Activated CD4-positive, alpha-beta memory T cell treated with anti-CD3 and anti-CD28 coated beads for 36 hours (primary cell): ENCODE measurements at places on chromosomes 12 and 14.

DNA sequence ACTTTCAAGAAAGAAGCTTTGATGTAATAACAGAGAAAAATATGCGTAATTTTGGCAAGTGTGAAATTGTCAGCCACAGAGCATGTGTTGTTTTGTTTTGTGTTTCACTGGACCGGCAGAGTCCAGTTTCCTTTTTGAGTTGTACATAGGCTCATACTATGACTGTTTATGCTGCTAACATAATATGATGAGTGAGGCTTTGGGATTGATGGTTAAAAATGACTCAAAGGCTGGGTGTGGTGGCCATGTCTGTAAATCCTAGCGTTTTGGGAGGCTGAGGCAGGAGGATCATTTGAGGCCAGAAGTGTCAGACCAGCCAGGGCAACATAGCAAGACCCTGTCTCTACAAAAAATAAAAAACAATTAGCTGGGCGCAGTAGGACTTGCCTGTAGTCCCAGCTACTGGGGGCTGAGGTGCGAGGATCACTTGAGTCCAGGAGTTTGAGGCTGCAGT is 487.9 kb downstream of the PCNX1 start:
- DNase-seq = peak; percentile 38
- peaks cover 1% of the 10 kb centered on the region for H3K36me3 ChIP-seq
- no peak overlapping the region for H3K27ac ChIP-seq
- H3K4me3 ChIP-seq = no peak overlapping the region
- H3K4me1 ChIP-seq = peaks cover 36% of the 10 kb centered on the region
- H3K27me3 ChIP-seq = no peaks in the 10 kb centered on the region

DNA sequence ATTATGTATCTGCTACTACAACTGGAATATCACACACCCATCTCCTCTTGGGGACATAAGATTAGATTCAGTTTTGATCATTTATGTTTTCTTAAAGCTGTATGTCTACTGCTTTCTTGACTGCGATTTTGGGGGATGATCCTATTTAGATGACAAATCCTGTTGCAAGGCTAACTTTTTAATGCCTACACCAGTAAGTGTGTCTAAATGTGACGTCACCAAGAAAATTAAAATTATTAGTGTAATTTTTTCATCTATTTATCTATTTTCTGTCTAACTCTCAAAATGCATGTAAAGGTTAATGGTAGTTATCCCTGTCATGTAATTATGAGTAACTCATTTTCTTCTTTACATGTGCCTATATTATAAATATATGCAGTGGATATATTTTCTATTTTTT is 170.9 kb upstream of the PPFIA2 start:
- no peaks in the 10 kb centered on the region for H3K27me3 ChIP-seq
- no peak overlapping the region for H3K27ac ChIP-seq
- no peaks in the 10 kb centered on the region for H3K36me3 ChIP-seq
- DNase-seq = no peak

- no peak overlapping the region for H3K27ac ChIP-seq
- no peak overlapping the region for H3K4me3 ChIP-seq
- H3K27me3 ChIP-seq = peaks cover 15% of the 10 kb centered on the region
- H3K36me3 ChIP-seq = no peaks in the 10 kb centered on the region
- no peaks in the 10 kb centered on the region for H3K4me1 ChIP-seq
- no peak for DNase-seq
Measured at GRCh38 chr14:36485773-36486172, 34.3 kb downstream of the NKX2-1 start.

DNA sequence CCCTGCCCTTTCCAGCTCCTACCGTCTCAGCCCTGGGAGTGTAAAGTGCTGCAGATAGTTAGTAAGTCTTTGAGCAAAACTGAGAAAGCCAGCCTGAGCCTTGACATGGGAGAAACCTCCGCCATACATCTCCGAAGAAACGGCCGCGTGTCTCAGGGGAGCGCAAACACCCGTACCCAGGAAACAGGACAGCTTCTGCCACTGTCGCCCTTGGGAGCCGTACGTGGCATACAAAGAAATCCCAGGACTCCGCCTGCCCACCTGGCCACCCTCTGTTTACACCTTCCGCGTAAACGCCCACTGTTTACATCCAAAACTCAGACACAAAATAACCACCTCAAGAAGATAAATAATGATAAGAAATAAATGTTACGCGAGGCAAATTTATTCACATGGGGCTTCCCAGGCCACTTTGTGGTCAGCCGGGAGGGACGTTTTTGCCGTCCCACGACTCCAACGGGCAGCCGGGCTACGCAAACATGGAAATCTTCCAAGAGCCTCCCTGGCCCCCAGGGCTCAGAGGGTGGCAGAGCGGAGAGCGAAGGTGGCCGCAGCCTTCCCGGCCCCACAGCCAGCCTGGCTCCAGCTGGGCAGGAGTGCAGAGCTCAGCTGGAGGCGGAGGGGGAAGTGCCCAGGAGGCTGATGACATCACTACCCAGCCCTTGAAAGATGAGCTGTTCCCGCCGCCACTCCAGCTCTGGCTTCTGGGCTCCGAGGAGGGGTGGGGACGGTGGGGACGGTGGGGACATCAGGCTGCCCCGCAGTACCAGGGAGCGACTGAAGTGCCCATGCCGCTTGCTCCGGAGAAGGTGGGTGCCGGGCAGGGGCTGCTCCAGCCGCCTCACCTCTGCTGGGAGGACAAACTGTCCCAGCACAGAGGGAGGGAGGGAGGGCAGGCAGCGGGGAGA is at the start of gene BDKRB2:
TSS of gene BDKRB2 (plus strand) at position 689 of the 908 bp plus-strand sequence. CDS start 32,269 bp downstream, outside the sequence.
- peaks cover 28% of the 10 kb centered on the region for H3K27me3 ChIP-seq
- DNase-seq = peak; percentile 30
- H3K36me3 ChIP-seq = no peaks in the 10 kb centered on the region
- no peaks in the 10 kb centered on the region for H3K4me1 ChIP-seq
- no peak within 1 kb of the TSS for H3K27ac ChIP-seq

DNA sequence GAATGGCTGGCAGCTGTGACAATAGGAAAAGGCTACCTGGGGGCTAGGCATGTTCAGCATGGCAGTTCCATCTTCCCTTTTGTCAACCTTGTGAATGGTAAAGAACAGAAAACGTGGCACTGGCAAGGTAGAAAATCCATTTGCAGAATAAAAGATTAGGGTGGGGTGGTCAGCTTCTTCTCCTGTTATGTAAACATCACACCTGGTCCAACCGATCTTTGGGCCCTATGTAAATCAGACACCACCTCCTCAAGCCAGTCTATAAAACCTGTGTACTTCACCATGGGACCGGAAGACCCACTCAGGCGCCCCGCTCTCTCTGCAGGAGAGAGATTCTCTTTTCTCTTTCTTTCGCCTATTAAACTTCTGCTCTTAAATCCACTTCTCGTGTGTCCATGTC is 19.6 kb upstream of the TMEM30B start:
- peaks cover 6% of the 10 kb centered on the region for H3K36me3 ChIP-seq
- H3K4me1 ChIP-seq = peaks cover 44% of the 10 kb centered on the region
- H3K27ac ChIP-seq = no peak overlapping the region
- DNase-seq = no peak
- H3K4me3 ChIP-seq = no peak overlapping the region

DNA sequence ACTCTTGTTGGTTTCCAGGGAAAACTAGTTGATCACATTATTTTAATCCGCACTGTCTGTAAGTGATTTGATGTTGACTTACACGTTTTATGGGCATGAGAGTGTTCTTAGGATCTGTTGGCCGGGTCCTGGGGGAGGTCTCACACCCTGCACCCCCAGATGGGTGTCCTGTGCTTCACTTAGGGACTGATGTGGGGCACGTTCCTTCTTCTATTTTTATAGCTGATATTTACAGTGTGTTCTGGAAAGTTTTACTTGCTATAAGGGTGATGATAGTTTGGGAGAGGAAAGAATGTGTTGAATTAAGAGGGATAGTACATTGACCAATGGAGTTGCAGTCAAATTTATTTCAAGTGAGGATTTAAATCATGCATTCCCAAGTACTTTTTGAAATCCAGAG is 96.5 kb upstream of the DYNC1H1 start:
- no peak overlapping the region for H3K4me3 ChIP-seq
- peaks cover 44% of the 10 kb centered on the region for H3K4me1 ChIP-seq
- peaks cover 12% of the 10 kb centered on the region for H3K36me3 ChIP-seq
- H3K27me3 ChIP-seq = no peaks in the 10 kb centered on the region

DNA sequence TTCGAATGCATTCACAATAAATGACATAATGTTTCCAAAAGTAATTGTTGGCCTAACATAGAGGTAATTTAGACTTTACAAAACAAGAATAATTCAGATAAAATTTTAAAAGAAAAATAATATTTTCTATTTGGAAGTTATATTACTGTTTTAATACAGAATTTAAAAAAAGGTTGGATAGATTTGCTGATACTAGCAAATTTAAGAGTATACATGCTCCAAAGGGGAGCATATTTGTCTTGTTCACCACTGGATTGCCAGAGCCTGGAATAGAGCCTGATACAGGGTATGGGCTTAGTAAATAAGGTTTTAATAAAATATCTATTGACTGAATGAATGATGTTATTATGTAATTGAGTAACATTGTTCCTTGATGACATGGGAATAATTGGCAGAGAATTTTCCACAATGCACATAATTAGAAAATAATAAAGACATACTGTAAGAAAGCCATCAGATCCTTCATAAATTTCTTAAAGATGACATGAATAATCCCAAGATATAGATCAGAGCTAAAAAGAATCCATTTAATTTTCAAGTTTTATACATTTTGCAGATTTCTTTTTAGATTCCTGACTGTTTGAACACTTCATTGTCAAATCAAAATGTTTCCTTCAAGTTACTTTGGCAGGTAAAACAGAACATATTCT is 305.3 kb downstream of the SLC6A15 start:
- H3K27ac ChIP-seq = no peak overlapping the region
- H3K27me3 ChIP-seq = no peaks in the 10 kb centered on the region

DNA sequence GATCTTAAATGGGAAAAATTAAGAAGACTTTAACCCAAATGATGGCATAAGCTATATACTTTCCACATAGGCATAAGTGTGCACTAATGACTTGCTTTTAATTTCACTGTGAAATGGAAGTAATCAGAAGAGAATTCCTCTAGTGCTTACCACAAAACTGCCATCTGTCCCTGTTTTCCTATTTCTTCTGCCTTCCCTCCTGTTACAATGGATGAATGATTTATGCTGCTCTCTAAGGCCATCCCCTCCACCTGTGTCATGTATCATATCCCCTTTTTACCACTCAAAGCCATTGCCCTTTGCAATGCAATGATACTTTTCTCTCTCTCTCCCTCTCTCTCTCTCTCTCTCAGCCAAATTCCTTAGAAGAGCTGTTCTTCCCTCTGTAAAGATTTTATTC is 109.1 kb downstream of the C12orf50 start:
- H3K36me3 ChIP-seq = no peaks in the 10 kb centered on the region
- no peak for DNase-seq
- no peak overlapping the region for H3K4me3 ChIP-seq
- H3K4me1 ChIP-seq = no peaks in the 10 kb centered on the region
- no peaks in the 10 kb centered on the region for H3K27me3 ChIP-seq

DNA sequence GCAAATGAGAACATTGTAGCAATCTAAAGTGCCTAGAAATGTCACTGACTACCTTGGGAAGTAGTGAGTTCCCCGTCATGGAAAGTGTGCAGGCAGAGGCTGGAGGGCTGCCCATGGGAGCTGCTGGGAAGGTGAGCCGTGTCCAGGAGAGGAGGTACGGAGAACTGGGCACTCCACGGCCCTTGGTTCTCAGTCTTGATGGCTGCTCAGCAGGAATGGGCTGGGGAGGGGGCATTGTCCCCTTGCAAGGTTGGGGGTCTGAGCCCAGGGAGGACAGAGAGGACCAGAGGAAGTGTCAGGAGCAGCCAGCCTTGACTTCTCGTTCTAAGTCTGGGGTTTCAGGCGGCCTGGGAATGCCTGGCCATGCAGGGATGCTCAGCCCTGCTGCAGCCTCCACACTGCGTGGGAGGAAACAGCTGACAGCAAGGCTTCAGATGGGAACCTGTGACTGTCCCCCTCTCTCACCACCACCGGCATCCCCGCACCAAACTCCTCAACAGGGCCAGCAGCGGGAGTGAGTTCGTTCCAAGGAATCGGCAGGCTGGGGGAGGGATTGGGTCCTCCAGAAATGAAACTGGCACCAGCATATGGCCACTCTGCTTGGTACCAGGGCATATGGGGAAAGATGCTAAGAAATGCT is 140.2 kb downstream of the BCL11B start:
- H3K4me3 ChIP-seq = no peak overlapping the region
- no peaks in the 10 kb centered on the region for H3K36me3 ChIP-seq
- H3K4me1 ChIP-seq = peaks cover 9% of the 10 kb centered on the region
- no peaks in the 10 kb centered on the region for H3K27me3 ChIP-seq

- H3K4me3 ChIP-seq = no peak overlapping the region
- H3K36me3 ChIP-seq = no peaks in the 10 kb centered on the region
- DNase-seq = no peak
- no peak overlapping the region for H3K27ac ChIP-seq
- H3K4me1 ChIP-seq = peaks cover 5% of the 10 kb centered on the region
Measured at GRCh38 chr12:32901553-32901952, 5.0 kb upstream of the PKP2 start.

GRCh38 chr12:28974166-28974565 is 174.9 kb upstream of the FAR2 start:
- no peaks in the 10 kb centered on the region for H3K36me3 ChIP-seq
- H3K27me3 ChIP-seq = peaks cover 10% of the 10 kb centered on the region
- no peak for DNase-seq
- H3K4me1 ChIP-seq = no peaks in the 10 kb centered on the region
- no peak overlapping the region for H3K27ac ChIP-seq
- H3K4me3 ChIP-seq = no peak overlapping the region

DNA sequence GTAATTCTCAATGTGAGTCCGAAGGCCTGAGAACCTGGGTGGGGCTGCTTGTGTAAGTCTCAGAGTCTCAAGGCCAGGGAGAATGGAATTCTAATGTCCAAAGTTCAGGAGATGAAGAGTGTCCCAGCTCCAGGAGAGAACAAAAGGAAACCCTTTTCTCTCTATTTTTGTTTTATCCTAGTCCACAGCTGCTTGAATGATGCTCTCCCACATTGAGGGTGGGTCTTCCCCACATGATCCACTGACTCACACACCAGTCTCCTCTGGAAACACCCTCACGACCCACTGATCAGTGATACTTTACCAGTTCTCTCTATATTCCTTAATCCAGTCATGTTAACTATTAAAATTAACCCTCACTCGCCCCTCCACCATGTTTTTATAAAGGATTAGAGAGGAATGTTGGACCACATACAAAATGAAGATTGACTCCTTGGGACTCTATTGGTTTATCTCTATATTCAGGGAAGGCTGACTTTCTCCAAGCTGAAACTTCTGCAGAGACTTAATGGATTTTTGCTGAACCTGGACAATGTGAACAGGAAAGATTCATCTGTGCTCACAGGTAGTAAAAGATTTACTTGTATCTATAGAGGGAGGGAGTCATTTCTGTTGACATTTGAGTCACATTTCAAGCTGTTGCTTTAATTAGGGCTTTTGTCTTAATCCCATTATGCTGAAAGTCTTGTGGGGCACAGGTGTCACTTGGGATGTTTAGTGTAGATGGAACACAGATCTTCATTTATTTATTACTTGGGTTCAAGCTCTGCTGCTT is 1061.0 kb upstream of the TMEM132C start:
- H3K27me3 ChIP-seq = peaks cover 9% of the 10 kb centered on the region
- no peak overlapping the region for H3K4me3 ChIP-seq
- no peak overlapping the region for H3K27ac ChIP-seq
- H3K4me1 ChIP-seq = no peaks in the 10 kb centered on the region

DNA sequence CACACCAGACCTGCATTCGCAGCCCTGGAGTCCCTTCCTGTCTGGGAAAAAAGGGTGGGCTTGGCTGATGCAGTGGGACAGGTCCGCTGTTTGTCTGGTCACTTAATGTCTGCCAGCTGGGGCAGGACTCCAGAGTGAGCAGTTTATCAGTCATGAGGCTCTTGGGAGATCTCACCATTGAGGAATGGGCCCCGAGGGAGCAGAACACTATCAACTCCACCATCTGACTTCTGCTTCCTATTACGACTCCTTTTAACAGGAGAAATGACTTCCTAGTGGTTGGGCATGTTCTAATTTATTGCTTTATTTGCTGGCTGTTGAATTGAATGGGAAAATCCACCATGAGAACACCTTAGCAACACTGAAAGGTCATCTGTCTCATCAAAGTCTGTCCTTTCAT is 182.5 kb upstream of the RASSF8 start:
- DNase-seq = no peak
- H3K4me3 ChIP-seq = no peak overlapping the region
- no peaks in the 10 kb centered on the region for H3K27me3 ChIP-seq
- no peaks in the 10 kb centered on the region for H3K36me3 ChIP-seq
- no peaks in the 10 kb centered on the region for H3K4me1 ChIP-seq
- no peak overlapping the region for H3K27ac ChIP-seq
